ENCODE measurements at places on chromosomes 5 and 9.

DNA sequence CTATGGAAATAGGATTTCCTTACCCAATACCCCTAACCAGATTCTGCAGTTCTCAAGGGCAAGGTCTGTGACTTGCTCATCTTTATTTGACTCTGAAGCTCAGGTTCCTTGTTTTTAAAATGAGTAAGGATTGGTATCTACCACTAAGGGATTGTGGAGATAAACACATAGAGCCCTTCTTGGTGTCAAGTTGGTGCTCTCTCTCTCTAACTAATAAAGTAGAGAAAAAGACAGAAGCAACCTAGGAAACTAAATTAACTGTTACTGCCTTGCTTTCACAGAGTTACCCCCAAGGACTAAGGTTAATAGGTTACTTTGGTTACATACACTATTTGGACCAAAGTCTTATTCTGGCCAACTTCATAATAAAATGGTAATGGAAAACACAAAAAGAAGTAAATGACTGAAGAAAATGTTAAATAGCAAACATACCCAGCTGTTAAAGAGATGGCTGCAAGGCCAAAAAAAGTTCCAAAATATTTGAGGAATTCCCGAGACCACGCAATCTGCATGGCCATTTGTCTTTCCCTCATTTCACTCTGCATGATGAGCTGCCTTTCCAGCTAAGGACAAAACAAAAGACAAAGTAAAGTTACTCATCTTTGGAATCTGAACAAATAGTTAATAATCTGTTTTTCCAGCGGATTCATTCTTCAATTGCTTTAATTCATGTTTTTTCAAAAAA is 21.8 kb upstream of the RLN1 start:
- no peak for DNase-seq

DNA sequence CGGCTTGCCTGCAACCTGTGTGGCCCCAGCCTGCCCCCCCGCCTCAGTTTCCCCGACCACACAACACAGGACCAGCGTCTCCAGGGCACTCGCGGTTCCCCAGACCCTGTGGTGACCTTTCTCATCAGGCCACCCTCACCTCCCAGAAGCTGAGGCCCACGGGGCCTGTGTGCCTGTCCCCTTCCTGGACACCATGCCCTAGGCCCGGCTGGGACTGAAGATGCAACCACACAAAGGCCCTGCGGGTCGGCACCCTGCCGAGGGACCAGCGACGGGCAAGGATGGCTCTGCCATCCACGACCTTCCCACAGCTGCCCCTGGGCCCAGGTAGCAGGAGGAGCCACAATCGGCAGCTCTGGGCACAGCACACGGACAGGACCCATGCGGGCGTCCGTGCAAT is 34.8 kb downstream of the SLC12A7 start:
- no peak for DNase-seq

GRCh38 chr5:147805030-147805454 is 22.5 kb upstream of the JAKMIP2 start:
- DNase-seq = no peak

- DNase-seq = no peak
Measured at GRCh38 chr9:113930390-113930783, 54.3 kb downstream of the ZNF618 start.

DNA sequence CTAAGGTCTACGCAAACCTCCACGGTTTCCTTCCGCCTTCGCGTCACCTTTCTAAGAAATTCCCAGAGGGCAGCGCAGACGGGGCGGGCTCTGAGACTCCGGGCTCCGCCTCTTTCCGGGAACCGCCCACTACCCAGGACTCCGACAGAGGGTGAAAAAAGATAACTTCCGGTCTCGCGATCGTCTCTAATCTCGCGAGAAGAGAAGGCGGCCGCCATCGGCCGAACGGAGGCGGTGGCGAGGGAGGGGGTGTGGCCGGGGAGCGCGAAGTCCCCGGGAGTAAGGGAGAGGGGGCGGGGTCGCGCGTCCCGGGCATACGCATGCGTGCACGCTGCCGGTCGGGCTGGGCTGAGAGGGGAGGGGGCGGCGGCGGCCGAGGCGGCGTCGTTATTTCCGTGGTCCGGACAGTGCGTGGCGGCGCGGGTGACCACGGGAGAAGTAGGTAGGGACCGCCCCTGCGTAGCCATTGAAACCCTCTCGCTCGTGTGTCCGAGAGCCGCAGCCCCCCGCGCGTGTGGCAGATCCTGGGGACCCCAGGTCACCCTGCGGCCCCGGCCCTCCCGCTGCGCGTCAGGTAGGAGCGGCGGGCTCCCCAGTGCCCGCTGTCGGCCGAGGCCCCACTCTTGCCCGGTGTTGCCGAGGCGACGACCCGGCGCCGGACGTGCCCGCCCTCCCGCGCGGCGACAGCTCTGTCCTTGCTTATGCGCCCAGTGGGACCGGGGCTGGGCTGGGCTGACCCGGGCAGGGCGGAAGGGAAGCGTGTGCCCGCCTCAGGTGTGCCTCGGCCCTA is at the start of gene NAA35:
NAA35 (plus strand) TSS at position 315 of the 790 bp plus-strand sequence. CDS start 1,014 bp downstream, outside the sequence.
- DNase-seq = peak; percentile 99

- DNase-seq = no peak
Measured at GRCh38 chr5:150333400-150333799, 24.1 kb upstream of the TCOF1 start.

DNA sequence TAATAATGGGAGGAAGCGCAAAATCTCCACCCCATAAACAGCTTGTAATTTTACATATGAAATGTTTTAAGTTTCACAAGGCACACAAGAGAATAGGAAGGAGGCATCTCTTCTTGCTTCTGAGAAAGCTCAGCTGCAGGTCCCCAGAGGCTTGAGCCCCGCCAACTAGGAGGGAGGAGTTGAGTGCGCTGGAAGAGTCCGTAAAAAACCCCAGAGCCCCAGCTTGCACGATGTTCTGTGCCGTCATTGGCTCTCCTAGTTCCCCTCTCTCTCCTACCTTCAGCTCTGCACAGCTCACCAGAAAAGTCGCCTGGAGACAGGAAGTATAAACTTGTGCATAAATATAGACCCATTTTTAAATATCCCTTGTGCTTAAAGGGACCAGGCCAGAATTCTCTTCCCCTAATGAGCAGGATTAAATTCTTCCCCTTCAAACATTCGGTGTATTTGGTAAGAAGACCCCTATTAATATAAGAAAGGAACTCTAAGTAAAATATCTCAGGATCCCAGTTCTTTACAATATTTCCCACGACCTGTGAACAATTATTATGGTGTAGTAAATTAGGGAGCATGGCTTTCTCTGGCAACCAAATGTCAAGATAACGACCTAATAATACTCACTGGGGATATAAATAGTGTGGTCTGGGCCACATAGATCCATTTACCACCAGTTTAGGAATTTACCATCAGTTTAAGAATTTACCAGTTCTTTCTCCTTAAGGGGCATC is 13.7 kb downstream of the GLRX start:
- DNase-seq = peak; percentile 95

GRCh38 chr9:18610956-18611355 is 137.0 kb downstream of the ADAMTSL1 start:
- no peak for DNase-seq

DNA sequence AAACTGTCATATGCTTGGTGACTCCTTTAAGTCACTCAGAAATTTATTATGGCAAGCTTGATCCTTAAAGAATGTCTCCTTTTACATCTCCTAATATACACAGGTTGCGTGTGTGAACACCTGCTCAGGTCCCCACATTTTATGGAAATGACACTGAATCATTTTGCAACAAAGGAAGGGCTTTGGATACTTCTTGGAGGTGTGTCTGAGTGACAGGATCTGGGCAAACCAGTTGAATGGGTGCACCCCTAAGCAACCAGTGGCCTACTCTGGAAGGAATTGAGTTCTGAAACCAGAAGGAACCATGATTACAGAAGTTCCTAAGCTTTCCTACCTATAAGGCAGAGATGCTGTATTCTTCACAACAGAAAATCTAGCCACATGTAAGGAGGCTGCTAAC is 483.9 kb upstream of the KLF4 start:
- no peak for DNase-seq

DNA sequence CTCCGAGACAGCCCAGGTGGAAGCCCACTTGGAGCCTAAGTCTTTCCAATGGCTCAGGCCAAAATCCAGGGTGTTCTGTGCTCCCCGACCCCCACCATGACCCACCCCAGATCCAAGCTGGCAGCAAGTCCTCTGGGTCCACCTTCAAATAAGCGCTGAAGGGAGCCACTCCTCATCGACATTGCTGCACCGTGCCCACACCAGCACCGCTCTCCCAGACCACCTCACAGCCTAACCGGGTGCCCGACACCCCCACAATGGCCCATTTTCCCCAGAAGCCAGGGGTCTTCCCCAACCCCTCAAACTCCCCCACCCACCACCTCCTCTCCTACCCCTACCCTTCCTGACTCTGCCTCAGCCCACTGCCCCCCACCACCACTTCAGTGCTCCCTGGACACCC is 50.5 kb downstream of the SEMA4D start:
- no peak for DNase-seq

DNA sequence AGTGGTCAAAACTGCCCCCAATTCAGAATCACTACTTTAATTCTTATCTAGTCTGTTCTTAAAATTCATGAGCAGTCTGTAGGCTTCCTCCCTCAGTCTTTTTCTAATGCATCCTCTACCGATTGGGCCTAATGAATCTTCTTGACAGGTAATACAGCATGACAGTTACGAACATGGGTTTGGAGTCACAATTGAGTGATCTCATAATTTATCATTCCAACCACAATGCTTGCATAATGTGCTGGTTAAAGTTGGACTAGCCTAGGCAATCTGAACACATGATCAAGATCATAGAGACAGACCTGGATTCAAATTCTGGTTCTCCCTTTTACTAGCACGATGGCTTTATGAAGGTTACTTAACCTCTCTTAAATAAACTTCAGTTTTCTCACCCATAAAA is 33.1 kb upstream of the SETD9 start:
- DNase-seq = peak; percentile 58

DNA sequence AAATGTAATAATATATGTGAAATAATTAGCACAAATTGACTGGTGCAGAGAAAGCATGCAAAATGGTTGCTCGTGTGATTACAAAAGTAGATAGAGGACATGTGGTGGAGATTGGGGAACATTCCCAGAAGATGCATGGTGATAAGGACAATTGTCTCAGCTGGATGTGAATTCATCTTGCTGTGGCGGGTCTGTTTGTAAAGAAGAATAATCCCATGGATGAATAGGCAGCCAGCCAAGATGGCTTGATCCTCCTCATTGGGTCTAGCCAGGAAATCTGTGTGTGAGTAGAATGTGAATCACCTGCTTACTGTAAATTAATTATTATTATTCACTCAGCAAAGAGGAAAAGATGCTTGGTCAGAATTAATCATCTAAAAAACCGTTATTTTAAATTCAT is 12.6 kb upstream of the DPYSL3 start:
- no peak for DNase-seq

- no peak for DNase-seq
Measured at GRCh38 chr9:124084087-124084486, 72.5 kb downstream of the LHX2 start.

- DNase-seq = no peak
Measured at GRCh38 chr5:61701877-61702602, 370.0 kb downstream of the ZSWIM6 start.

- no peak for DNase-seq
Measured at GRCh38 chr5:83510260-83510659, 38.7 kb downstream of the VCAN start.

GRCh38 chr5:178078197-178079010 is 34.9 kb upstream of the N4BP3 start:
- peak; percentile 57 for DNase-seq

DNA sequence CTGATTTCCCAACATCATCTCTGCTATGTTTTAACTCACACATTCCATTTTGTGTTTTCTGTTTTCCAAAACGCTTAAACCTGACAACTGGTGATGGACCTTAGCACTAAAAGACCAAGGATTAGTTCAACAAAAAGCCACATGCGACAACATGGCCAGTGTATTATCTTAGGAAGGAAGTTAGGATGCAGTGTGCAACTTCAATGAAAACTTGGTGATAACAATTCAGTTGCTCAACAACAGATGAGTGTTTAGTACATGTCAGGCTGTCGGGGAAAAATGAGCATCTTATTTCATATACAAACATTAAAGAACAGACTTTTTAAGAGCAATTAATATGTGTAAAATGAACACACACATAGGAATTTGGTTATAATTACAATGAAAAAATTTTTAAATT is 780.0 kb downstream of the SEMA5A start:
- DNase-seq = no peak

GRCh38 chr5:174777583-174777982 is 53.2 kb downstream of the MSX2 start:
- no peak for DNase-seq

GRCh38 chr5:103886826-103887225 is 324.2 kb upstream of the NUDT12 start:
- DNase-seq = no peak

DNA sequence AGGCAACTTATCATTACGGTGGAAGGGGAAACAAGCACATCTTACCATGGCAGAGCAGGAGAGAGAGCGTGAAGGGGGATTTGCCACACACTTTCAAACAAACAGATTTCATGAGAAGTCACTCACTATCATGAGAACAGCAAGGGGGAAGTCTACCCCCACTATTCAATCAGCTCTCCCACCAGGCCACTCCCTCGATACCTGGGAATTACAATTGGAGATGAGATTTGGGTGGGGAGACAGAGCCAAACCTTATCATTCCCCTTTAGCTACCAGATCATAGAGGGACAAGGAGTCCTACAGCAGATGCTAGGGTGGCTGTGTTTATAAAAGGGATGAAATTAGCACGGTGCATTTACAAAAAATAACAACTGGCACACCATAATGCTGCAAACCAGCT is 2149.4 kb upstream of the ACO1 start:
- DNase-seq = no peak

DNA sequence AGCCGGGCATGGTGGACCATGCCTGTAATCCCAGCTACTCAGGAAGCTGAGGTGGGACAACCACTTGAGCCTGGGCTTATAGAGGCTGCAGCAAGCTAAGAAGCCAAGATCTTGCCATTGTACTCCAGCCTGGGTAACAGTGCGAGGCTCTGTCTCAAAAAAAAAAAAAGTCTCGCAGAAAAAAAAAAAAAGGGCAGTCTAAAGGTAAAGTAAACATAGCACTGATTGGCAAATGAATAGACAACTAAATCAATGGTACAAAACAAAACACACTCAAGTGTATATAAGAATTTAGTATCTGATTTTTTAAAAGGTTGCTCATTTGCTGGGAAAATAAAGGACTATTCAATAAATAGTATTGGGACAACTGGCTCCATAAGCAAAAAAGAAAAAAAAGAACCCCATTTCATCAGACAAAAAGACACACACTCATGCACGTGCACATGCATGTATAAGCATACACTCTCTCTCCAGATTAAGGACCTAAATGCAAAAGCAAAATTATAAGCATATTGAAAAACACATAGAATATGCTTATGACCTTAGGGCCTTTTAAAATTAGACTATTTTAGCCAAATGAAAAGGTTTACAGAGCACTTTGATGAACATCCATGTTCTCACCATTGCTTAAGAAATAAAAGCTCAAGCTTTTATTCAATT is 5.7 kb downstream of the IL6ST start:
- no peak for DNase-seq

DNA sequence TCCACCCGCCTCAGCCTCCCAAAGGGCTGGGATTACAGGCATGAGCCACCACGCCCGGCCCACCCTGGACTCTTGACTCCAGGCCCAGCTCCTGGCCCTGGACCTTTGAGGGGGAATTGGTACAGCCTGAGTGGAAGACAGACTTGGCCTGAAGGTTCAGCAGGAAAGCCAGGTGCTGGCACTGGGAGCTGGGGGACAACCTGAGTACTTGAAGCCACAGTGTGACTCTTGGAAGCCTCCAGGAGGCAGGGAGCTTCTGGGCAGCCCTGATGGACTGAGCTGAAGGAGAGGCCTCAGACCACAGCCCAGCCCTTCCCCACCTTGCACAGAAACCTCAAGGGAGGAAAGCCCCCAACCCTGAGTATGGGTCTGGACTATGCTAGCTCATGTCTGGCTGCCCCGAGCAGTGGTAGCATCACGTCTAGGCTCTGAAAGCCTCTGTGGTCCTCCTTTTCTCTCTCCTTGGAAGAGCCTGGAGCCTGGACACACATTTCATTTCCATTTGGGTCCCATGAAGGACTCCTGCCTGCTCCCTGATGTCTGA is 54.1 kb downstream of the RASGEF1C start:
- DNase-seq = no peak

Data from cardiac fibroblast (primary cell).